Pancreas (tissue), 10 donors: ENCODE measurements at places on chromosomes 16 and 17. TPM values are rescaled to one million over a fixed set of nuclear protein-coding genes. Genes with fewer than 3 reads are reported as not detected.

GRCh38 chr17:46009681-46010596 lies 10.9 kb downstream of the STH start:
- DNase-seq = no peak

- DNase-seq = no peak
Measured at GRCh38 chr17:58319173-58320162, 9.1 kb downstream of the TSPOAP1 start.

- no peak for DNase-seq
Measured at GRCh38 chr17:14098246-14098645, 28.9 kb downstream of the COX10 start.

The IL21R gene
- 0.09 TPM for polyA plus RNA-seq

- no peak for DNase-seq
Measured at GRCh38 chr17:2841606-2842005, 45.4 kb downstream of the RAP1GAP2 start.

The KRT12 gene
- polyA plus RNA-seq = not detected

GRCh38 chr16:58542291-58542690 lies 27.0 kb downstream of the SETD6 start:
- no peak for DNase-seq
